ENCODE measurements at places on chromosomes 3 and 15. TPM values are rescaled to one million over a fixed set of nuclear protein-coding genes. Genes with fewer than 3 reads are reported as not detected.
A peak's percentile ranks its signal among the peaks of the same experiment; 100 is the strongest.

The CPNE9 gene
- total RNA-seq = not detected

The SSUH2 gene
- total RNA-seq = 0.32 TPM

The GPR27 gene
- 6.3 TPM for total RNA-seq

The SLC2A2 gene
- total RNA-seq = not detected

The SCAANT1 gene
- total RNA-seq = not detected

The SEC22C gene
- total RNA-seq = 55.7 TPM

The GOLGA8J gene
- not detected for total RNA-seq

DNA sequence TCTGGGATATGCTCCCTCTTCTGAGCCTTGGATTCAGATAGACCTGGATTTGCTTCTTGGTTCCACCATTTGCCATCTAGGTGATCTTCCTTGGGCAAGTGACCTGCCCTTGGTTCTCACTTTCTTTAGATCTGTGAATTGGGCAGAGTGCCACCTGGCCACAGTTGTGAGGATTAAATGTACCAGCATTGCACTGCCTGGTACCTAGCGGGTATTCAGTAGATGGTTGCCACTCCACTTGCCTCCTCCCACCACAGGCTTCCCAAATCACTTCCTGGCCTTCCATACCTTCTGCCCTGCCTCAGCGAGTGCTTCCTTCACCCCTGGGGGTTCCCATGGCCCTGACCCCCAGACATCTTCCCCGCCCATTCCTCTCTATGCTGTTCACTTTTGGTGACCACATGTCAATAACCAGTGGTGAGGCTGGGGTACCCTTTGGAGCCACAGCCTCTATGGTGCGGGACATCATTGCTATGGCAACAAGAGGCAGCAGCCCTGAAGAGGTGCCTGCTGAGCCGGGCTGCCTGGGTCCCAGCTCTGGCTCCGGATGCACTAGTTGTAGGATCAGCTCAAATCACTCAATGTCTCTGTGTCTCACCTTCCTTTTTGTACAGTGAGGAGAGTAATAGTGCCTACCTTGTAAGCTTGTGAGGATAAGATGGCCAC, 40.5 kb downstream of the CMTM7 start:
- H3K27ac ChIP-seq = no peak overlapping the region
- DNase-seq = no peak
- no peaks in the 10 kb centered on the region for H3K36me3 ChIP-seq
- H3K27me3 ChIP-seq = no peaks in the 10 kb centered on the region

DNA sequence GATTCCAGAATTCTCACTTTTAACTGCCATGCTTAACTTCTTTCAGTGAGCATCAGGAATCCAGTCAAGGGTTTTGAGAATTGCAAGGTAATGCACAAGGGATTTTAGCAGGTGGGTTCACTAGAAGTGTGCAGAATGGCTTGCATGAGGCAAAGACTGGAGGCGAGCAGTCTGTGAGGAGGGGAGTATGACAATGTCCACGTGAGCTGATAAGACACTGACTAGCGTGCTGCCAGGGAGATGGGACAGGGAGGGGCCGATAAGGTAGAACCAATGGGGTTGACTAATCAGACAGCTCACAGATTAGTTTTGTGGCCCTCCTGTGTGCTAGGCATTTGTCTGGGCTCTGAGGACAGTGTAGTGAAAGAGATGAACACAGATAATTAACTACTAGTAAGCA, 102.0 kb upstream of the DAZL start:
- no peak overlapping the region for H3K4me3 ChIP-seq
- H3K4me1 ChIP-seq = no peaks in the 10 kb centered on the region
- H3K27ac ChIP-seq = no peak overlapping the region
- peaks cover 5% of the 10 kb centered on the region for H3K27me3 ChIP-seq

- no peak overlapping the region for H3K4me3 ChIP-seq
- H3K4me1 ChIP-seq = peaks cover 21% of the 10 kb centered on the region
- no peak overlapping the region for H3K27ac ChIP-seq
- peak; percentile 52 for DNase-seq
Observed at GRCh38 chr15:38054488-38054887, 120.0 kb downstream of the TMCO5A start.

DNA sequence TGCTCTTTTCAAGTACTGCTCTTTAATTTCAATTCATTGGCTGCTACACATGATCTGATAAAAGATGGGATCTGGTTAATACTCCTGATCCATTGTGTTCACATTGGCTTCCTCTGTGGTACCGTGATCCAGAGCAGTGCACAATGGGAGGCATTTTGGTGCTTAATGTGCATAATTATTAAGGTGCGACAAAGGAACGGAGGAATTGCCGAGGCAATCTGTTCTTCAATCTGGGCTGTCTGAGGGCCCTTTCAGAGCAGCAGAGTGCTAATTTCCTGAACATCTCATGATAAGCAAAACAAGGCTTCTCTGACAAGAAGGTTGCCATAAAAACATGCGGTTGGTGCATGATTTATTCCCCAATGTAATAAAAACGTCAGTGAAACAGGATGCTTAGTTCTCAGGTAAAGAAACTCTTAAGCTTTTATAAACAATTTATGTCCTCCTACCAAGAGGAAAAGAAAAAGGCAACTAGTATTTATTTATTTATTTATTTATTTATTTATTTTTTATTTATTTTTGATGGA, 64.0 kb upstream of the EPHA3 start:
- no peak for DNase-seq
- H3K36me3 ChIP-seq = no peaks in the 10 kb centered on the region
- no peak overlapping the region for H3K27ac ChIP-seq
- no peak overlapping the region for H3K4me3 ChIP-seq
- no peaks in the 10 kb centered on the region for H3K4me1 ChIP-seq

- peaks cover 78% of the 10 kb centered on the region for H3K36me3 ChIP-seq
- H3K27ac ChIP-seq = no peak overlapping the region
Observed at GRCh38 chr3:193645806-193646205, 52.8 kb downstream of the OPA1 start.

GRCh38 chr15:43212299-43212698, 8.5 kb downstream of the EPB42 start:
- no peaks in the 10 kb centered on the region for H3K4me1 ChIP-seq
- no peaks in the 10 kb centered on the region for H3K27me3 ChIP-seq
- H3K27ac ChIP-seq = peak overlapping the region; percentile 29
- H3K4me3 ChIP-seq = no peak overlapping the region
- H3K36me3 ChIP-seq = no peaks in the 10 kb centered on the region
- no peak for DNase-seq

DNA sequence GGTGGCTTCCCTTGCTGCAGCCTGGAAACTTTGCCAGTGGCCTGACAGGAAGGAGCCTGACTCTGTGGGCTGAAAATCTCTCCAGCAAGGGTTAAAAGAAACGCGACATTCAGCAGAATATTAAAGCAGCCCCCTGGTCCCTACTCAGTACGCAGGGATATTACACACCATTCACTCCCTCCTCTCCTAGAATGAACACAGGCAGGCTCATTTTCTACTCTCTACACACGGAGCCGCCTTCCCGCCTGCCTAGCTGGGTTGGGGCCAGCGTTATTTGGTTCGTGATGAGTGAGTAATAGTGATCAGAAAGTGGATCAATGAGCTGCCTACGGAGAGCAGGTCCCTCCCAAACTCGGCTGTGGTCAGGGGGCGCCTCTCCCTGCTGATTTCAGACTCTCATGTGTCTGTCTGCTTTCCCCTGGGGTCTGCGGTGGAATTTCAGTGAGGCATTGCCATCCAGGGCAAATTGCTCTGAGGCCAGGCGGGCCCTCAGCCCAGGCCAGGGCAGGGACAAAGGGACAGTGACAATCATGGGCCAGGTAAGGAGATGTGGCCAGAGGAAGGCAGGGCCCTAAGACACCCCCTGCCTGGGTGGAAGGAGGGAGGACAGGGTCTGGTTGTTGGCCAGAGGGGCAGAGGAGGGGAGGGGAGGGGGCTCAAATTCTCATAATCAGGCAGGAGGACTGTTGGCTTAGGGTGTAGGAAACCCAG, 2.8 kb downstream of the EPHB1 start:
- H3K4me3 ChIP-seq = no peak overlapping the region
- H3K27me3 ChIP-seq = peaks cover 41% of the 10 kb centered on the region
- no peak for DNase-seq
- no peak overlapping the region for H3K27ac ChIP-seq

- H3K27me3 ChIP-seq = no peaks in the 10 kb centered on the region
- peaks cover 79% of the 10 kb centered on the region for H3K36me3 ChIP-seq
- peaks cover 35% of the 10 kb centered on the region for H3K4me1 ChIP-seq
- H3K4me3 ChIP-seq = peak overlapping the region; percentile 31
- DNase-seq = peak; percentile 97
Observed at GRCh38 chr3:53238051-53238850, 17.6 kb downstream of the TKT start.

GRCh38 chr15:88725305-88726210, 77.7 kb upstream of the ACAN start:
- no peak overlapping the region for H3K27ac ChIP-seq
- H3K36me3 ChIP-seq = no peaks in the 10 kb centered on the region
- no peaks in the 10 kb centered on the region for H3K4me1 ChIP-seq
- no peak for DNase-seq
- peaks cover 36% of the 10 kb centered on the region for H3K27me3 ChIP-seq
- no peak overlapping the region for H3K4me3 ChIP-seq

- H3K27me3 ChIP-seq = no peaks in the 10 kb centered on the region
- DNase-seq = no peak
- no peaks in the 10 kb centered on the region for H3K36me3 ChIP-seq
- H3K4me1 ChIP-seq = peaks cover 7% of the 10 kb centered on the region
- H3K27ac ChIP-seq = no peak overlapping the region
Observed at GRCh38 chr15:70459312-70459711, 304.0 kb downstream of the UACA start.

GRCh38 chr3:197149528-197149927, 119.9 kb upstream of the MELTF start:
- H3K27ac ChIP-seq = no peak overlapping the region
- no peak overlapping the region for H3K4me3 ChIP-seq

- no peak overlapping the region for H3K27ac ChIP-seq
- no peaks in the 10 kb centered on the region for H3K27me3 ChIP-seq
- DNase-seq = no peak
- no peaks in the 10 kb centered on the region for H3K4me1 ChIP-seq
- H3K36me3 ChIP-seq = no peaks in the 10 kb centered on the region
Observed at GRCh38 chr3:40663280-40663679, 138.5 kb downstream of the ZNF621 start.

DNA sequence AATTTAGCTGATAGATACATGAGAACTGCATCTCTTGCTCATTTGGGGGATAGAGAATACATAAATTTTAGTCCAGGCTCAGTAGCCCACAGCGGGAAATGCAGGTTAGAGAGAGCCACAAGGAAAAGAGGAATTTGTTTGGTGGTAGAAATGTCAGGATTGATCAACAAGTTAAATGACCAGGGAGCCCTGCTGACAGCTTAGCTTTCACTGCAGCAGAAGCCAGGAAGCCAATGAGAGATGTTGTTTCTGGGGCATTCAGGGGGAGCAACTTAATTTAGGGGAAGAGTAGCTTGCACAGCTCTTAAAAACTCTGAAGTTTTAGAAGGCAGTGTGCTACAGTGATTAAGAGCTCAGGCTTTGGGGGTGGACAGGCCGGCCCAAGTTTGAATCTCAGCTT, 22.7 kb downstream of the ARHGEF26 start:
- no peak overlapping the region for H3K27ac ChIP-seq
- H3K4me3 ChIP-seq = no peak overlapping the region
- DNase-seq = no peak
- no peaks in the 10 kb centered on the region for H3K36me3 ChIP-seq
- peaks cover 10% of the 10 kb centered on the region for H3K4me1 ChIP-seq

DNA sequence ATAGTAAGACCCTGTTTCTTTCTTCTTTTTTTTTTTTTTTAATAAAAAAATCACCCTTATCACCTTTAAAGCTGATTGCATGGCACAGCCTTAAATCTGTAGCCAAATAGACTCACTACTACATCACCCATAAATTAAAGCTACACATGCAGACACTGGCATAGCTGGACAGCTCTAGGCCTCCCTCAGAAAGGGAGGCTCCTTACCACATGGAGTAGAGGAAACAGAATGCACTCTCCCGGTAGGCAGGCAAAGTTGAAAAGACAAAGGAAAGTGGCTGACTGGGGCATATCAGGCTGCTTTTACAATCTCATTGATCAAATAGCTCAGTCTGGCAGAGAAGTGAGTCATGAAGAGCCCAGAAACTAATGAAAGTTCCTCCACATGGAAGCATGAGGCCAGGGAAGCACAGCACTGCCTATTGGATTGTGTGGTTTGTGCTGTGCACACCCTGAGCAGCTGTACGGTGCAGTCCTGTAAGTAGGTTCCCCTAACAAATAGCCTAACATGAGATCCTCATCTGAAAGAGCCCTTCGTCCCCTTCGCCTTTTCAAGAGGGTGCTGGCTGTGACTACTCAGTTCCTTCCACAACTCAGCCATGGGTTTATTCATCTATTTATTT, 32.7 kb upstream of the FAM98B start:
- no peaks in the 10 kb centered on the region for H3K4me1 ChIP-seq
- no peak for DNase-seq
- no peaks in the 10 kb centered on the region for H3K36me3 ChIP-seq

GRCh38 chr15:56968256-56968655, 49.8 kb downstream of the TCF12 start:
- H3K4me1 ChIP-seq = peaks cover 30% of the 10 kb centered on the region
- H3K4me3 ChIP-seq = no peak overlapping the region
- no peaks in the 10 kb centered on the region for H3K27me3 ChIP-seq
- no peak for DNase-seq
- H3K27ac ChIP-seq = no peak overlapping the region

GRCh38 chr3:18779704-18780103, 354.6 kb upstream of the SATB1 start:
- H3K27me3 ChIP-seq = peaks cover 12% of the 10 kb centered on the region
- DNase-seq = no peak
- H3K4me3 ChIP-seq = no peak overlapping the region
- H3K27ac ChIP-seq = no peak overlapping the region
- no peaks in the 10 kb centered on the region for H3K36me3 ChIP-seq

- no peak overlapping the region for H3K4me3 ChIP-seq
- no peaks in the 10 kb centered on the region for H3K27me3 ChIP-seq
- no peaks in the 10 kb centered on the region for H3K36me3 ChIP-seq
Observed at GRCh38 chr3:116114586-116114985, 330.7 kb downstream of the LSAMP start.

DNA sequence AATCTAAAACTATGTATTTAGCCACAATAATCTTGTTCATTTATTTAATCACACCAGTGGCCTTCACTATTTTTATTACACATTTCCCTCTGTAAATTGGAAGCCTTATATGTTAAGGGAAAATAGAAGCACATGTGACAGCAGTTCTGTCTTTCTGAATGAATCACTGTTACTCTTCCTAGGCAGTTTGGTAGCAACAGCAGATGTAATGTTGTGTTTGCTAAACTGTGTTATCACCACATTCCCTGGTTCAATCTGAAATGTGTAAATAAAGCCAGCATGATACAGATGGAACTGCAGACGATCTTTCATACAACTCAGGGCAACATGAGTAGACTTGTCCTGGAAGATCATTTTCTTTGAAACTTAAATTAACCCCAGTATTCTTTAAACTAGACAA, 220.1 kb downstream of the MCTP2 start:
- no peaks in the 10 kb centered on the region for H3K27me3 ChIP-seq
- H3K27ac ChIP-seq = peak overlapping the region; percentile 51
- H3K4me1 ChIP-seq = no peaks in the 10 kb centered on the region

DNA sequence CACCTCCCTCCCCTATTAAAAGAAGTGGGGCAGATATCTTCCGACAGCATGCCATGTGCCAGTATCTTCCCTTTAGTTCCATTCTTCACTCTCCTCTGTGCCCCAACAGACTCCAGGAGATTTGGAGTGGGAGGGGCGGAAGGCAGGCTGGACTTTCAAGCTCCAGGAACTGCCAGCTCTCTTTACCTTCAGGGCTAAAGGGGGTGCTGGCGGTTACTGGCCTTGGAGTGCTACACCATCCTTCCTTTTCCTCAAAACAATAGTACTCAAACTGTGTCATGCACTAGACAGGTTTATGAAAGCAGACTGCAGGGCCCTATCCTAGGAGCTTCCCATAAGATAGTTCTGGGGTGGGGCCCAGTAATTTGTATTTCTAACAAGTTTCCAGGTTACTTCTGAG, 6.0 kb downstream of the LINS1 start:
- H3K27me3 ChIP-seq = no peaks in the 10 kb centered on the region
- H3K4me1 ChIP-seq = peaks cover 22% of the 10 kb centered on the region
- H3K27ac ChIP-seq = peak overlapping the region; percentile 87

Measured in MCF 10A (cell line).